ENCODE measurements at places on chromosomes 6 and 20.

GRCh38 chr20:52760791-52761190 lies 211.4 kb upstream of the TSHZ2 start:
- no peaks in the 10 kb centered on the region for H3K36me3 ChIP-seq
- H3K27me3 ChIP-seq: no peaks in the 10 kb centered on the region
- no peaks in the 10 kb centered on the region for H3K4me1 ChIP-seq

- DNase-seq: no peak
- H3K27ac ChIP-seq: no peak overlapping the region
- no peak overlapping the region for H3K4me3 ChIP-seq
These were observed 1.6 kb upstream of the TFAP2B start for GRCh38 chr6:50816947-50817645.

DNA sequence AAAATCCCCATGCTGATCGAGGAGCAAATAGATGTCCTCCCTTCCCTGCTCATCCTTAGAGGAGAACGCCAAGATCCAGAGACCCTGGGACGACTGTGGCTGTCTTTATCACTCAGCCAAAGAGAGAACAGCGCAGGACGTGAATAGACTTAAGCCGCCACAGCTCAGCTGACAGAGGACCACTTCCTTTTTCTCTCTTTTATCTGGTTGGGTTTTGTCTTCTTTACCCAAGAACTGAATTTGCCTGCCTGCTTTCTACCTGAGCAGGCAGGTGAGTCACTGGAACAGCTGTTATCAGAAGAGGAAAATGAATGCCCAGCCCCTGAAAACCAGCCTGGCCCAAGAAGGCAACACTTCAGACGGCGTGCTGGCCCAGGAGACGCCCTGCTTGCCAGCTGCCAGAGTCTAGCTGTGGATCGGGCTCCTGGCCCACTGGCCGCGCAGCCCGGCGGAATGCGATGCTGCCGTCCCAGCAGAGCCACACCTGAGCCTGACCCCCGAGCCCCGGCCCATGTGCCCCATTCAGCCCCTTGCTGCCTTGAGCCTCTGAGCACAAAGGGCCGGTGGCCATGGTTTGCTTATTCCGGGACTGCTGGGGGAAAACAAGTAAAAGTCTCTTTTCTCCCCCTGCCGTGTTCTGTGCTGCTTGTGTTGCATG lies 82.1 kb downstream of the TCP11 start:
- no peaks in the 10 kb centered on the region for H3K4me1 ChIP-seq
- no peak for DNase-seq
- no peaks in the 10 kb centered on the region for H3K36me3 ChIP-seq

- DNase-seq: no peak
- peaks cover 3% of the 10 kb centered on the region for H3K4me1 ChIP-seq
- H3K4me3 ChIP-seq: no peak overlapping the region
- no peak overlapping the region for H3K27ac ChIP-seq
These were observed 24.3 kb upstream of the IER3 start for GRCh38 chr6:30768634-30769087.

DNA sequence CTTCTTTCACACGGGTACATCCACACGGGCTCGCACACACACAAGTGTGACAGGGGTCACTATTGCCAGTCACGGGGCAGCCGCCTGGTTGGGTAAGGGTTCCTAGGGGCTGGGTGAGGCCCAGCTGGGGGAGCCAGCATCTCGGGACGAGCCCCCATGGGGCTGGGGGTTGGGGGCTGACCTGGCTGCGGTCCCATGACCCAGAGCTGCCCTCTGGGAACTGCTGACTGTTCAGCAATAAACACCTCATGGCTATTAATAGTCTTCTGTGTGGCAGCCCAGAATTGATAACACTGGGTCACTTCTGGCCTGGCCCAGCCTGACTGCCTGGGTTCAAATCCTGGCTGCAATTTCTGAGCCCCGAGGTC lies 23.8 kb downstream of the VEGFA start:
- H3K27ac ChIP-seq: no peak overlapping the region
- H3K36me3 ChIP-seq: no peaks in the 10 kb centered on the region
- no peaks in the 10 kb centered on the region for H3K4me1 ChIP-seq
- no peak overlapping the region for H3K4me3 ChIP-seq
- no peaks in the 10 kb centered on the region for H3K27me3 ChIP-seq

- H3K36me3 ChIP-seq: no peaks in the 10 kb centered on the region
- H3K4me3 ChIP-seq: no peak overlapping the region
- H3K27ac ChIP-seq: no peak overlapping the region
- no peaks in the 10 kb centered on the region for H3K27me3 ChIP-seq
- no peak for DNase-seq
These were observed 114.4 kb upstream of the BCLAF1 start for GRCh38 chr6:136404007-136404406.
